ENCODE measurements at places on chromosomes 1 and 21.

- ATAC-seq = no peak
Observed at GRCh38 chr21:37530901-37531351, 164.4 kb downstream of the DYRK1A start.

DNA sequence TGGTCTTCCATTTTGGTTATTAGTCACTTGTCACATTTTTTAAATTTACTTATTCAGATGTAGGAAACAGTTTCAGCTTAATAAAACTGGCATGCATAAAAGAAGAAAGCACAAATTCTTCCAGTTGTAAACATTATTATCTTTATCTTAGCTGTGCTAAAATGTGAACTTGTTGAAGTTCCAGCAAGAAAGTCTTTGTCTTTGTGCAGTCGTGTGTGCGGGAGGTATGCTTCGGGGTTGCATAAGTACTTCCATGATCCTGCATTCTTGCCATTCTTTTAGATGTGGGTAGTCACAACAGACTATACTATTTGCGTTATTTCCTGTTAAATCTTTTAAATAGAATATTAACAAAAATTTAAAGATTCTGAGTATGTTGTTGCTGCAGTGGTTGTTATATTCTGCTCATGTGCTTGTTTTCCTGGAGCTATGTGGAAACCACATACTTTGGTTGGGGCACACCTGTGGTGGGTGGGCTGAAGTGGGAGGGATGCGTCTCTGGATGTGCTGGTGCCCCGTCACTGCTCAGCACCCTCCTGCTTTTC lies 49.9 kb downstream of the CBS start:
- no peak for ATAC-seq

- ATAC-seq = no peak
Observed at GRCh38 chr1:76607717-76608116, 259.6 kb upstream of the ST6GALNAC5 start.

- ATAC-seq = no peak
Observed at GRCh38 chr1:50704126-50704525, 255.9 kb downstream of the FAF1 start.

- ATAC-seq = peak; percentile 49
Observed at GRCh38 chr1:81407000-81407821, 393.5 kb upstream of the ADGRL2 start.

DNA sequence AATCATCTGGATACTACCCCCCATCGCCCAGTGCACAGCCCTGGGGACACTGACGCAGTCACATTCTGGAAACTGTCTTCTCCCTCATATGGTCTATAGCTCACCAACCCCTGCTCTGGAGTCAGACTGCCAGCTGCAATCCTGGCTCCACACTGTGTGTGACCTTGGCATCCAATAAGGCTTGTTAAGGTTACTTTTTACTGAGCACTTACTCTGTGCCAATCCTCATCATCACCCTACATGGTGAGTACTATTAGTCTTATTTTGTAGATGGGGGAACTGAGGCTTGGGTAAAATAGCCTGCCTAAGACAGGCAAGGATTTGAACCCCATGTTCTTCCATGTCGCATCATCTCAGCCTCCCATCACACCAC lies 34.9 kb downstream of the AHDC1 start:
- no peak for ATAC-seq

DNA sequence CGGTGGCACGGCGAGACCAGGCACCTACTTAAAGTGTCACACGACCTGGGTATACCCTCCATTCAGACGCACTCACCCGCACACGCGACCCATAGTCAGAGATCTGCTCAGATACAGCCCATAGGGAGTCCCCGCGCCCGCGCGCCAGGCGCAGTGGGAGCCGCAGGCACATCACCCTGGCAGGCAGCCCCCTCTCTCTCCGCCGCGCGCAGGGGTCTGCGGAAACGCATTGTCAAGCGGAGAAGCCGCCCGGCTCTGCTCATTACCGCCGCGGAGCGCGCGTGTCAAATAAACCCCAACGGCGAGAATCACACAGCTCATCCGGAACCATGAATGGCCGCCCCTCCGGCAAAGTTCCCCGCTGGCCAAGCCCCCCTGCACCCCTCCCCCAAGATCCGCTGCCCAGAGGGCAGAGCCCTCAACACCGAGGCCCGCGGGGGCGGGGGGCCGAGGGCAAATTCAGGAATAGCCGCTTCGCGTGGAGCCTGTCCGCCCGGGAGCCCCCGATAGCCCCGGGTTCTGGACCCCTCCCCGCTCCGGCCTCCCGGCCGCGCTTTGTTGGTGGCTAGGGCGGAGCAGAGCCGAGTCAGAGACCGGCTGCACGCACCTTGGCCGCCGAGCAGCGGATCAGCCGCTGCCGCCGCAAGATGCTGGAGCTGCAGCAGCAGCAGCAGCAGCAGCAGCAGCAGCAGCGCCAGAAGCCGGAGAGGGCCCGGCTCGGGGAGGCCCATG lies 522 bp downstream of the LRP8 start:
- ATAC-seq = peak; percentile 26

GRCh38 chr1:25088946-25089345 lies 143.4 kb downstream of the SYF2 start:
- no peak for ATAC-seq

- no peak for ATAC-seq
Observed at GRCh38 chr1:236688705-236689104, 2.4 kb downstream of the ACTN2 start.

- no peak for ATAC-seq
Observed at GRCh38 chr21:26719750-26720149, 125.5 kb downstream of the ADAMTS1 start.

GRCh38 chr1:14599183-14599791 lies 802 bp downstream of the KAZN start:
- ATAC-seq = peak; percentile 56

DNA sequence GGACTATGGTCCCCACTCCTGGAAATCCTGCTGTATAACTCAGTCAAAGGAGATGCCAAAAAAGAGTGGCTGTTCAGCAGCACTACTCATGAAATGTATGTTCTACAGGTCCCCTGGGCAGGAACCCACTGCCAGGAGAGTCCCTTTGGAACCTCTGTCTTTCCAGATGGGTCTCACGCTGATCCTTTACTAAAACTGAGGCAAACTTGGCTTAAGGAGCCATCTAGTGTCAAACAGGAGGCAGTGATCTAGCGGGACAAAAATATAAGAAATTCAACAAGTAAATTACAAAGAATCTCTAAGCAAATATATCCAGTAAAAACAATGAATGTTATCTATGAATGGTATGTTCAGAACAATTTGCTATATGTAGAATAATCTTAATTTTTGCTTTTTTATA lies 80.5 kb upstream of the PRMT6 start:
- no peak for ATAC-seq

GRCh38 chr1:6003568-6004411 lies 11.6 kb upstream of the NPHP4 start:
- ATAC-seq = no peak

GRCh38 chr1:201573923-201574322 lies 35.0 kb downstream of the NAV1 start:
- ATAC-seq = no peak

DNA sequence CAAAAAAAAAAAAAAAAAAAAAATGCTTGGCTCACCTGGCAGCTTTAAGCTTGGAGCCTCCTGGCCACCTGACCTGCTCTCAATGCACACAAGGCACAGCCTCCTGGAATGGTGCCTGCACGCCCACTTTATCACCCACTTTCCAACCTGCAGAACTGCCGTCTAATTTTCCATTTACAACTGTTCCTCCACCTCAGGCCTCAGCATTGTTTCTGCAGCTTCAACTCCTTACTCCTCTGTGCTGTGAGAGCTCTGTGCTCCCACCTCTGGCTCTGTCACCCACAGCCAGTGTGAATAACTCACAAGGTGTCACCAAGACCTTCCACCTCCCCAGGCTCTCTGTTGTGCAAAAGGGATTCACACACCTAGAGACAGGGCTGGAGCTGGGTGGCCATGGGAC lies 38.7 kb upstream of the GPR157 start:
- no peak for ATAC-seq

DNA sequence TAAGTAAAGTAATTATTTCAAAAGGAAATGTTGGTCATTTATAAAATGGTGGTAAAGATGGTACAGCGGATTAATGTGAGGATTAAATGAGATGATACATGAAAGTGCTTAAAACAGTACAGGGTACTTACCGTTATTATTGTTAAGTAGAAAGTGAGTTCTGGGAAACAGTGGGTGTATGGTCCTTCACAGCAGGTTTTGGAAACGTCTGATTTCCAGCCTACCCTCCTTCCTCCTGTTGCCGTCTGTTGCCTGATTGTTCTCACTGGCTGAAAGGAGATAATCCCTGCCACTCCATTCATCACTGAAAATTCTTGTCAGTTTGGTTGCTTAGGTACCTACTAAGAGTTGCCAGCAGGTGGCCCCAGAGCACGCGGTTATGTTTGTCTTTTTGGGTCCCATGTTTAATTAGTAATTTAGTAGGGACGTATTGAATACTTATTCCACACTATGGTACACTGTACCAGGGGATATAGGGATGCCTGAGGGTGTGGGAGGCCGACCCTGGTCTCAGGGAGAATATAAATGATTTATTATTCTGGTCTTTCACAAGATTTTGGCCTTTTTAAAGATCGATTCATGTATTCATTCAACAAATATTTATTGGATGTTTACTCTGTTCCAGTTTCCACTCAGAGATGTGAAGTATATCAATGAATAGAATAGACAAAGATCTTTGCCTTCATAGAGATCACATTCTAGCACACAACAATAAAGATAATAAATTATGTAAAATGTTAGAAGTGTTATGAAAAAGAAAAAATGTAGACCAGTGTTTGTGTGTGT lies 30.8 kb upstream of the RPTN start:
- peak; percentile 36 for ATAC-seq

GRCh38 chr1:245332513-245332912 lies 177.7 kb downstream of the KIF26B start:
- ATAC-seq = no peak

DNA sequence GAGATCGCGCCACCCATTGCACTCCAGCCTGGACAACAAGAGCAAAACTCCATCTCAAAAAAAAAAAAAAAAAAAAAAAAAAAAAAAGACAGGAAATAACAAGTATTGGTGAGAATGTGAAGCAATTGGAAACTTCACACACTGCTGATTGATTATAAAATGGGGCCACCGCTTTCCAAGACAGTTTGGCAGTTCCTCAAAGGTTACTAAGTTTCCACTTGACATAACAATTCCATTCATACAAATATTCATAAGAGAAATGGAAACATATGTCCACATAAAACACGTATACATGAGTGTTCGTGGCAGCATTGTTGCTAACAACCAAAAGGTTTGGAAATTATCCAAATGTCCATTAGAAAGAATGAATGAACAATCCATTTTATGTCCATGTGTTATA lies 26.3 kb downstream of the USP24 start:
- no peak for ATAC-seq

- ATAC-seq = no peak
Observed at GRCh38 chr1:40394491-40395172, 21.1 kb downstream of the SMAP2 start.

DNA sequence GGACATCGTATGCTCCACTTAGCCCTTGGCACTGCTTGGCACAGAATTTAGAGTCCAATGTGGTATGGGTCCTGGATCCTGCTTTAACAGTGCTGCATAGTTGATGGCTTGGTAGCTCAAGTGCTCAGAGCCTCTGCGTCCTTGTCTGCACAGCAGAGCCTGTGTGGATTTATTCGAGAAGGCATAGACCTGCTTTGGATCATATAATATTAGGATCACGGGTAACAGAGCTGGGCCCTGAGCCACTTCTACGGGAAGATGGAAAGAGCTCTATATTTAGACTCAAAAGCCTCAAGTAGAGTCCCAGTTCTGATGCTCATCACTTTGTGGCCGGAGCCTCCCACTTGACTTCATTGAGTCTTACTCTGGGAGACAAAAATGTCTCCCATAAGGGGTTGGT lies 164.4 kb upstream of the EDN2 start:
- no peak for ATAC-seq

GRCh38 chr1:50562106-50562505 lies 138.9 kb upstream of the DMRTA2 start:
- no peak for ATAC-seq

DNA sequence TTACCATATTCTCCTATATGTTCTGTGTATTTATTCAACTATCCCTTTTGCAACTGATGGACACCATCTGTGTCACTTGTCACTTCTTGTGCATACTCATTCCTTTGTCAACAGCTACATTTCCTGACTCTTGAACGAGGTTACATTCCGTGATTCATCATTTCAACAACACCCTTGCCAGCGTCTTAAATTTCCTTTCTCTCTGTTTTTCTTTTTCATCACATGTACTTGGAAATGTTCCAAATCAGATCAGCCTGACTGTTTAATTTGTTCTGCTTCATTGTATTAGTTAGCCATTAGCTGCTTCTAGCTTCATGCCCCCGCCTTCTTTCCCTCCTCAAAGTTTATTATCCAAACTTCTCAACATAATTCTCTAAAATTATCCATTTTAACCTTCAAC lies 173.0 kb downstream of the ADGRL4 start:
- ATAC-seq = peak; percentile 20

GRCh38 chr1:208179961-208180409 lies 64.2 kb downstream of the PLXNA2 start:
- ATAC-seq = peak; percentile 1

- ATAC-seq = peak; percentile 91
Observed at GRCh38 chr21:43609501-43610340, 49.6 kb downstream of the HSF2BP start.

DNA sequence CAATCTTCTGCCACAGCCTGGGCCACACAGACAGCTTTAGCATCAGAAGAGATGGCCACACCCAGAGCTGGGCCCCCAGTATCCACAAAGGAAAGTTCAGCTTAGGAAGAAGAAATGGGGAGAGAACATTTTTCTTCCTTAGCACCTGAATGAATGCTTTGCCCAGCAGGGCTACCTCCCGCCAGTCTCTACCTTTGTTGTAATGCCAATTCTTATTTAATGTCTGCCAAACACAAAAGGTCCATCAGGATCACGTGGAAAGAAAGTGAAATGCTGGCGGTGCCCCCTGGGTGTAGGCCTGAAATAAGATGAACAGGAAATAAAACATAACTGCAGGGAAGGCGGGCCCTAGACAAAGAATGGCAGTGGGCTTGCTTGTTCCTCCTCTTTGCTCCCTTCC lies 125.6 kb downstream of the CACNA1E start:
- ATAC-seq = no peak

DNA sequence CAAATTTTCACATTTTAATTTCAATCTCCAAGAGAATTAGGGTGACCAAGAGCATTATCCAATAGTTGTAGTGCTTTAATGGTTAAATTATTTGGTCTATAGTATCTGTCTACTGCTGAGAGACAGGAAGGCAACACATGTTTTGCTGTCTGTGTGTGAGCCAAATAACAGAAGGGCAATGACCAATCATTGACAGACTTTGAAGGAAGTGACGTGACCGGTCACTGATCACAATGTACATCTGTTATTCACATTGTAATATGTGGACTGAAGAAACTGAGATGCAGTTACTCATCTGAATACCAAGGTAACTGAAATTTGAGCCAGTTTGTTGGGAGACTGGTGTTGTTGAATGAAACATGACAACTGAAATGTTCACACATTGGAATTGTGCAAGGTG lies 196.7 kb downstream of the LRRC40 start:
- no peak for ATAC-seq

GRCh38 chr1:155295183-155295941 lies 5.9 kb downstream of the PKLR start:
- no peak for ATAC-seq

GRCh38 chr21:46538262-46538661 lies 66.6 kb downstream of the S100B start:
- no peak for ATAC-seq

All from motor neuron (in vitro differentiated cells).